ENCODE measurements at places on chromosomes 2 and 18.
A peak's percentile ranks its signal among the peaks of the same experiment; 100 is the strongest.

DNA sequence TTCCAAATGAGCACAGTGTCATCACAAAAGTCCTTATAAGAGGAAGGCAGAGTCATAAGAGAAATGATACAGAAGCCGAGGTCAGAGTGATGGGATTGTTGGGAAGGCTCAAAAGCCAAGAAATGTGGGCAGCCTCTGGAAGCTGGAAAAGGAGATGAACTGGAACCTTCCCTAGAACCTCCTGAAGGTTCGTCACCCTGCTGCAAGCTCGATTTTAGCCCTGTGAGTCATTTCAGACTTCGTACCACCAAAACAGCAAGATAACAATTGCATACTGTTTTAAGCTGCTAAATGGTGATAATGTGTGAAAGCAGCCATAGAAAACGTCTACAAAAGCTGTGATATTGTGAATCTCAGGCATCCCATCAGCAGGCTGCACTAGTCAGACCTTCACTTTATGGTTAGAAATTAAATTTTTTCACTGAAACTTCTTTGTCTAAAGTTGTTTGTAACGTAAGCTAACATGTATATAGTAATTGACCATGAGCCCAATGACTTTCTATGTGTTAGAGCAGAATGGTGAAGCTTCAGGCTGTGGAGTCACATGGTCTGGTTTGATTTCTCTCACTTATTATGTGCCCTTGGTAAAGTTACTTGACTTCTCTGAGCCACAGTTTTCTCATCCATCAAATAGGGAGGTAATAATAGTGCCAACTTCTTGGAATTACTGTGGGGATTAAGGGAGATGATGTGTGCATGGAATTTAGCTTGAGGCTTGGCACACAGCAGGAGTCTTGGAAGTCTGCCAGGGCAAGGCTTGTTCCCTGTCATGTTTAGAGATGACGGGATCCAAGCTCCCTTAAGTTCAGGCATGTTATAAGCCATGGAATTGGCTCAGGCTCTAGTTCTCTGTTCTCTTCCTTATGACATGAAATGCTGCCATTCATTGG lies 132.0 kb upstream of the CCDC195 start:
- DNase-seq: no peak

DNA sequence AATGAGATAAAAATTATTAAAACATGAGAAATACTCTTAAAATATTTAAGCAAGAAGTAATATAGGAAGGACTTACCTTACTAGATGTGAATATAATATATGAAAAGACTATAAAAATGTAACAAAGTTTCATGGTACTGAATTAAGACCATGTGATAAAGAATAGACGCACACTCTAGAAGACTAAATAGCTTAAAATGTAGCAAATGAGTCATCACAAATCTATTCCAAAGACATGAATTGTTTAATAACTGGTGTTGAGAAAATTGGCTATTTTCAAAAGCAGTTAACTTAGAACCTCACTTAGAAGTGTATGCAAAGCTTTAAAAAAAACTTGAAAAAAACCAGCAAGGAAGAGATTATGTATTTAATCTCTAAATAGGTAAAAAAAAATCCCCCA lies 64.1 kb downstream of the POLE4 start:
- DNase-seq: no peak

- no peak for DNase-seq
Observed at GRCh38 chr2:73020306-73020656, 51.2 kb downstream of the SFXN5 start.

DNA sequence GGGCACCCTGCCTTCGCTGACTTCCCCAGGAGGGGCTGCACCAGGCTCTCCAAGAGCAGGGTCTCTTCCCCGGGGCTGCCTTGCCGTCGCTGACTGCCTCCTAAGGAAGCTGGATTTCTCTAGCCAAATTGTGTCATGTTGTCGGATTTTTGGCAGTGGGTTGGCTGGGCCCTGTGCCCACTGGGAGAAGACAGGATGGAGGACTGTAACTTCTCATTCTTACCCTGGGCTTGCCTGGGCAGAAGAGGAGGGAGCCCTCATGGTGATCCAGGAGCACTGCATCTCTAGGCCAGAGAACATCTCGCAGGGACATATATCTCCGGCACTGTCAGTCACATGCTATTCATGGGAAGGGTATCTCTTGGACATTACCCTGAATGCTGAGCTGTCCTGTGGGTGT lies 6.3 kb downstream of the MYO7B start:
- DNase-seq: no peak

- DNase-seq: no peak
Observed at GRCh38 chr18:8499810-8500675, 109.2 kb upstream of the RAB12 start.

- DNase-seq: no peak
Observed at GRCh38 chr2:217625557-217626169, 377.1 kb downstream of the TNS1 start.

GRCh38 chr2:73053316-73054114 lies 18.0 kb downstream of the SFXN5 start:
- DNase-seq: peak; percentile 26

GRCh38 chr2:233350708-233351107 lies 3.6 kb upstream of the DGKD start:
- DNase-seq: peak; percentile 32

GRCh38 chr18:62531078-62531477 lies 8.3 kb downstream of the ZCCHC2 start:
- DNase-seq: no peak

GRCh38 chr2:181779288-181780021 lies 99.1 kb upstream of the NEUROD1 start:
- no peak for DNase-seq

DNA sequence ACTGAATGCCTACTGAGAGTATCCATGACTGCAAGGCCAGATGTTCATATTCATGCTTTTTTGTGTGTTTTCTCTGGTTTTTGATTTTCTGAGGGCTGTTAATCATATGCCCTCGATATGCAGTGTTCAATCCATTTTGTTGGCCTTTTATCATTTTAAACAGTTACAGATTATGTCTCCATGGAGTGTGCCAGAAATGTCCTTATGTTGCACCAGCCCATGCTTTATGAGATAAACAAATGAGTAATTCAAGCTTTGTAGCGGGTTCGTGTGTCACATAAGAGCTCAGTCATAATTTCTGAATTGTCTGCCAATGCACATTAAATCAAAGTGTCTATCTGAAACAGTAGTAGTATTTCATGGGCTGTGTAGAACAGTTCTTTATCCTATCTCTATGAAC lies 583.0 kb downstream of the THSD7B start:
- no peak for DNase-seq

GRCh38 chr2:85134896-85135659 lies 1.9 kb downstream of the TCF7L1 start:
- no peak for DNase-seq

DNA sequence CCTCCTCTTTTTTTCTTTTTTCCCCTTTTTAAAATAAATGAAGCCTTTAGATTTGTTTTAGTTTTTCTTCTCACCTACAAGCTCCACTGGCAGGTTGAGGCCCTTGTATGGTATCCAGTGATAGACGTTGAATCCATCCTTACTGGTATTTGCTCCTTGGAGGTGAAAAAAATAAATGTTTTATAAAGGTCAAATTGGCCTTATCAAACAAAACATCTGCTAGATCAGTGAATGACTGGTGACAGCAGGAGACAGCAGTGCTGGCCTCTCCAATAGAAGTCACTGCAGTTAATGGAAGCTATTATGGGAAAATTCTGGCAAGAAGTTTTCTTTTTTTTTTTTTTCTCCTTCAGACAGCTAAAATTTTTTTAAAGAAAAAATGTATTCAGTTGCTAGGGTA lies 12.6 kb upstream of the SP9 start:
- no peak for DNase-seq

DNA sequence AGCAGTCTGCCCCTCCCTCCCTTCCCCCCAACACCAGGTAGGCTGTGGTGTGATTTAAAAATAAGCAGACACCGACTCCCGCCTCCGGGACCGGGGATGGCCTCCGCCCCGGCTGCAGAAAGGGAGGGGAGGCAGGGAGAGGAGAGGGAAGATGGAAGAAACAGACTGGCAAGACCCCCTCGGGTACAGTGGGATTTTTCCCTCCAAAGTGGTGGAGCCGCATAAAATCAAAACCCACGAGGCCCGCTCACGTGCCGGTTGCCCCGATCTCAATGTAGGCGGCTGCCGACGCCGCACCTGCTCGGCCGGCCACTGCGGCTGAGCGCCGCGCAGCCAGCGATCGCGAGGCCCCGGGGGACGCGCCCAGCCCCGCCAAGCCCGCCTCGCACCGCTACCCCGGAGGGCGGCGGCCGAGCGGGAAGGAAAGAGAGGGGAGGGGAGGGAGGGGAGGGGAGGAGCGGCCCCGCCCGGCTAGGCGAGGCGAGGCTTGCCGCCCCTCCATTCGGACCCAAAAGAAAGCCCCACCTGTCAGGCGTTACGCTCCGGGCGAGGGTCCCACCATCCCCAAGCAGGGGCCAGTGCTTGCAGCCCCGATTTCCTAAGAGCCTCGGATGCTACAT lies 811 bp downstream of the ADD2 start:
- no peak for DNase-seq

DNA sequence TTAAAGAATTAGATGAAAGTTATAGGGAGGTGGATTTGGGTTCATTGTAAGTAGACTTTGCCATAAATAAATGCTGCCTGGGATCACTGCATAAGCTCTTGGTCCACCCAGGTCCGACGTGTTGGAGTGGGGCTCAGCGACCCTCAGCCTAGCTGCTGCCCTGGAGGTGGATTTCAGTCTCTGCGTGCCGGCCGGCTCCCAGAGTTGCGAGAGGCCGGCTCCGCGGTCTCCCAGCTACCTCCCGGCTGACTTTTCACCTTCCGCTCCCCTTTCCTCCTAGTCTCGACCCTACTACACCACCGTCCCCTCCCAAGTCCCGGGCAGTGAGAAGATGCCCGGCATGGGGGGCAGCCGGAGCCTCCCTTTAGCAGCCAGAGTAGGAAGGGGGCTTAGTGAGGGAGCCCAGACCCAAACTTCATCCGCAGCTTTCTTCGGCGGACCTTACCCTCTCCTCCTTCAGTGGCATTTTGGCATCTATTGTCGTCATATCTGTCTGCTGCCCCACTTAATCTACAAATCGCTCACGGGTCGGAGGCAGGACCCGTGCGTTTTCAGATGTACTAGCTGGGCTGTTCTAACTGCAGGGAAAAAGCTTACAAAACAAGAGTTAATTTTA lies 8.1 kb downstream of the EMX1 start:
- no peak for DNase-seq

GRCh38 chr18:74453642-74454198 lies 3.4 kb downstream of the DIPK1C start:
- DNase-seq: no peak

DNA sequence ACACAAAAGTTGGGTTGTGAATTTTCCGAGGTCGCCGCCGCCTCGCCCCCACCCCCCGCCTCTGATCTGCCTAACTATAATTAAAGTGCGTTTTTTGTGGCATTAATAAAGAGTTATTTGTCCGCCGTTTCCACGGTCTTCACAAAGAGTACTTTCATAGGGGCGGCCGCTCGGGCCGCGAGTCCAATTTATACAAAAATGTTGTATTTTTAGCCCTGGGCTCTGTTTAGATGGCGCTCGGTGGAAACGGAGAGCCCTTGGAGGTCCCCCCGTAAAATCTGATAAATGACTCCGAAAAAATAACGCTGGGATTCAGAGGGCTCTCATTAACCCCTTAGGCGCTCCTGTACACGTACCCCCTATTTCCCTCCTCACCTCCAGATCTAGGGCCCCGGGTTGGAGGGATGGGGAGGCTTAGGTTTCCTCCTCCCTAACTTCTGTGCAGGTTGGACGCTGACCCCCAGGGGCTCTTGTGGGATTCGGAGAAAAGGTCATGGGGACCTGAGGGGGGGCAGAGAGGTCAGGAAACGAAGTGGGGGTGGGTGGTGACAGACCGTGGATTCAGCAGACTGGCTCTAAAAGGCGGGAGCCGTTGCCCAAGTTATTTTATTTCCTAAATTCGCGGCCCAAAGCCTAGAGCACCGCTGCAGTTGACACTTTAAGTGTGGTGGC lies 1.9 kb downstream of the CYP26B1 start:
- DNase-seq: no peak

- no peak for DNase-seq
Observed at GRCh38 chr18:5973099-5973498, 77.8 kb upstream of the TMEM200C start.

DNA sequence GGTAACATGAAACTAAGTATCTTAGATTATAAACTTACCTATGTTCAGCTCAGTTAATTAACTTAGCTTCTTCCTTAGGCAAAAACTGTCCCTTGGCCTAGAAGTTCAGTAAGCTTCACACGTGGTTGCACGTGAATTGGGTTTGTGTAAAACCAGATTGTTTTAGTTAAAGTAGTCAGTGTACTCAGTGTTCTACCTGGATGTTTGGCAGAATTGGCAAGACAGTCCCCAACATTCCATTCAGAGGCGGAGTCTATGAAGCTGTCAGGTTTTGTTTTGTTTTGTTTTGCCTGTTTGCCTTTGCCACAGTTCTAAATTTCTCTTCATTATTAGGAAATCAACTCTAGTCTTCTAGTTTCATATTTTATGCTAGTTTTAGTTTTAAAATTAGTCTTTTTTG lies 105.3 kb upstream of the ZEB2 start:
- no peak for DNase-seq

- DNase-seq: no peak
Observed at GRCh38 chr2:180669016-180669415, 311.4 kb upstream of the UBE2E3 start.

DNA sequence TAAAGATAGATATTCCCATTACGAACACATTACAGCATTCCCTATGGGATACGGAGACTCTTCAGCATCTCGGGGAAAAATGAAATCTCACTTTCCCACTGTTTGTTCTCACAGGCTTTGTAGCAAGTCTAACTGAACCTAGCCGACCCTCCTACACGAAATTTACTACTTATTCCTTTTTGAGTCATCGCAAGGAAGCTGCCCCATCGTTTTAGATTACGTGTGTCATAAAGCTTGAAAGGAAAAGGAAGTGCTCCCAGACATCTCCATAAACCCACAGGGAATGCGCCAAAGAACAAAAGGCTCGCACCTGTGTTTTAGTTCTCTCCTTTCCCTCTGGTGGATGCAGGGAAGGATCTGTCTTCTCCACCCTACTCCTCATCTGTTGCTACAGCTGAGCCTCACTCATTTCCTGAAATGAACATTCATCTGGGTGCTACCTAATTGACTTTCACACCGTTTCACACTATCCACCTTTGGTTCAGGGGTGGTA lies 76.2 kb upstream of the STK39 start:
- DNase-seq: no peak

GRCh38 chr2:74895001-74895400 lies 61.1 kb downstream of the HK2 start:
- no peak for DNase-seq

- DNase-seq: no peak
Observed at GRCh38 chr18:58297198-58297597, 253.2 kb downstream of the NEDD4L start.

DNA sequence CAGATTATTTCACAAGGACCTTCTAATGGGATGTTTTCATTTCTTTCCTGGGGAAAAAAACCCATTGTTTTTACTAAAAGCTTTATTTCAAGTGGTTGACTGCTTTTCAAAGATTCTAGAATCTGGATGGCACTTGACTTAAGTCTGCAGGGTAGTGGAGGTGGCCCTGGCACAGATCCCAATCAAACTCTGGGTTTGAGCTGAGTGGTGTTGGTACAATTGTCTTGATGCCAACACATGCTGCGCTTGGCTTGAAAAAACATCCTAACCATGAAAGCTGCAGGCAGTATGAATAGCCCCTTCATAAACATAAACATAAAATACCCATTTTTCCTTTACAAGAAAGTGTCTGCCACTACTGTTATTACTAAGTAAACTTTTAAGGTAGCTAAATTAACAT lies 3.6 kb downstream of the PAPOLG start:
- DNase-seq: no peak
